Activated CD4-positive, alpha-beta T cell treated with anti-CD3 and anti-CD28 coated beads, Interleukin-2, amount 10 ng/mL, durations not matched to agents 24 days and 14 days (primary cell): ENCODE measurements at places on chromosomes 5 and 9. TPM values are rescaled to one million over a fixed set of nuclear protein-coding genes. Genes with fewer than 3 reads are reported as not detected.

DNA sequence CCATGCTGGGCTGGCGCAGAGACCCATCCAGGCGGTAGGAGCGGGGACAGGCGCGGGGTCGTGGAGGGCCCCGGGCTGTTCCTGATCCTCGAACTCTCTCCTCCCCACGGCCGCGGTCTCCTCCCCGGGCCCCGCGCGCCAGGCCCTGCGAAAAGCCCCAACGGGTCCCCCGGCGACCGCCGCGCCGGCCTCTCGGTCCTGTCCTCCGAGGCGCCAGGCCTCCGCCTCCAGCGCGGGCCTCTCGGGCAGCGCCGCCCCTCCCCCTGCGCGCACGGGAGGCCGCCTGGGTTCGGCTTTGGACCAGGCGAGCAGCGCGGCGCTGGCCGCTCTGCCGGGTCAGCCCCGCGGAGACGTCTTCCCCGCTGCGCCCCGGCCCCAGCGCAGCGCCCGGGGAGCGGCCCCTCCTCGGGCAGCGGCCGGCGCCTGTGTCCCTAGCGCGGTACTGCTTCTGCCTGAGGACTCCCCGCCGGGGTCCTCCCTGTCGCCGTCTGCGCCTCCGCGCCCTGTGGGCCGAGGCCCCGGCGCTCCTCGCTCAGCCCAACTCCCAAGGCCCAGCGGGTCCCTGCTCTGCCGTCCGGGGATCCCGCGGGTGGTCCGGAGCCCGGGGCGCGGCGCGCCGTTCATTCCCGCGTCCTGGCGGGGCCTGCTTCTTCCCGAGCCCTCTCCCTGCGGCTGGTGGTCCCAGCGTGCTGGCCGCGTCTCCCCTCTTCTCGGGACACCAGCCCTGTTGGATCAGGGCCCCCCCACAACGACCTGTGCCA, 13.4 kb downstream of the COL23A1 start:
- no peak for DNase-seq

GRCh38 chr9:10265153-10265631, 347.6 kb downstream of the PTPRD start:
- no peak for DNase-seq

DNA sequence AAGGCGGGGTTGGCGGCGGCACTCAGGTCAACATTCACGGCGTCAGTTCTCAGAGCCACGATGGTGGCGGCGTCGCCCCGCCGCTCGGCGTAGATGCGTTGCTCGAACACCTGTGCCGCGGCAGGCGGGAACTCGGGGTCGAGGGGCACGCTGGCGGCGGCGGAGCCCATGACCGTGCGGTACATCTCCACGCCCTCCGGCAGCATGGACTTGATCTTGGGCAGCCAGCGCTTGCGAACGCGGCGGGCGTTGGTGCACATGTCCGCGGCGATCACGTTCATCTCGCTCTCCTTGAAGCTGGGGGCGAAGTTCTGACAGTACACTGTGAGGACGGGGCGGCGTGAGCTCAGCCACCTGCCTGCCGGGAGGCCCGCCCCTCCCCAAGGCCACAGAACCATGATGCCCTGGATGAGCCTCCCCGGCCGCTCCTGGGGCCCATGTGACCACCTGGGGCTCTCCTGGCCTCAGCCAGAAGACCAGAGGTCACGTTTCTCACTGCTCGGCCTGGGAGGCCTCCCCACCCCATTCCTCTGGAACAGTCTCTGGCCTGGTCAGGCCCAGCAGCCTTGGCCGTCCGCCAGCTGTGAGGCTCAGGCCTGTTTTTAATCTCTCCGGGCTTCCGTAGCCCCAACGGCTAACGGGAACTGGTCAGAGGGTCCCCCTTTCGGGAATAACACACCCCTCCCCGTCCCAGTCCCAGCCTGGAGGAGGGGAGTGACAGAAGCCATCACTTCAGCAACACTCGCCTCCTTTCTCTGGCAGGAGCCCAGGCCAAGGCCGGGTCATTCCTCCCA, 50.7 kb upstream of the UBAC1 start:
- DNase-seq, result no peak

DNA sequence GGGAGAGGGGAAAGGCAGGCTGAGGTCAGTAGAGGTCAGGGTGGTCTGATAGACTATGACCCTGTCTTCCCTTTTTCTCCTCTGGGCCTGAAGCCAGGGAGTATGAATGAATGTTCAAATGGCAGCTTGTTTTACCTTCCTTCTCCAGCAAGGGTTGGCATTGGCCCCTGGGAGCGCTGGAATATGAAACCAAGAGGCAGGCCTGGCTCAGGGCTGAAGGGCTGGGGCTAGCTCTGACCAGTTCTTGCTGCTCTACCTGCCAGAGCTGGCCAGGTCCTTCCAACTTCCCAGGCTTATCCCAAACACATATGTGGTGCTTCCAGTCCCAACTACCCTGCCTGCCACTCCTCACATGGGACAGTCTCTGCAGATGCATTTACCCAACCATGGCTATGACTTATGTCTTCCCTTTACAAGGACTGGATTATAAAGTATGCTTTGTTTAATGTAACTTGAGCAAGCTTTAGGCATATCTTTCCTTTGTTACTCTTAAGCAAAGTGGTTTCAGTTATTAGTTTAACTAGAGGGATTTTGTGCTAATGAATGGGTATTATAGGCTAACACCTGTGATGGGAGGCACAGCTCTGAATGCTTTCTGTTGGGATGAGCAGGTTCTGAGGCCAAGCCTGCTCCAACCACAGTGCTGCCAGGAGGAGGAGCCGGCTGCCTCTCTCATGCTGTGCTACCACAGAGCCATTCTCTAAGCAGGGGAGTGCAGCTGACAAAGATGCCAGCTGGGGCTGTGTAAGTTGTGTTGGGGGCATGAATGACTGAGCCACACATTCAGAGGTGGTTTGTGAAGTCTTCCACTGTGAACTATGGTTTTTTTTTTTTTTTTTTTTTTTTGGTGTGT, 6.1 kb downstream of the CCNI2 start:
- DNase-seq, result peak; percentile 74

GRCh38 chr5:157842787-157843186, 16.2 kb downstream of the CLINT1 start:
- no peak for DNase-seq

GRCh38 chr9:112075009-112075378, 100.1 kb downstream of the SUSD1 start:
- DNase-seq, result no peak

- DNase-seq, result no peak
Observed at GRCh38 chr5:75640826-75641225, 29.6 kb downstream of the ANKDD1B start.

GRCh38 chr9:117092582-117092981, 322.3 kb downstream of the ASTN2 start:
- DNase-seq, result peak; percentile 26

DNA sequence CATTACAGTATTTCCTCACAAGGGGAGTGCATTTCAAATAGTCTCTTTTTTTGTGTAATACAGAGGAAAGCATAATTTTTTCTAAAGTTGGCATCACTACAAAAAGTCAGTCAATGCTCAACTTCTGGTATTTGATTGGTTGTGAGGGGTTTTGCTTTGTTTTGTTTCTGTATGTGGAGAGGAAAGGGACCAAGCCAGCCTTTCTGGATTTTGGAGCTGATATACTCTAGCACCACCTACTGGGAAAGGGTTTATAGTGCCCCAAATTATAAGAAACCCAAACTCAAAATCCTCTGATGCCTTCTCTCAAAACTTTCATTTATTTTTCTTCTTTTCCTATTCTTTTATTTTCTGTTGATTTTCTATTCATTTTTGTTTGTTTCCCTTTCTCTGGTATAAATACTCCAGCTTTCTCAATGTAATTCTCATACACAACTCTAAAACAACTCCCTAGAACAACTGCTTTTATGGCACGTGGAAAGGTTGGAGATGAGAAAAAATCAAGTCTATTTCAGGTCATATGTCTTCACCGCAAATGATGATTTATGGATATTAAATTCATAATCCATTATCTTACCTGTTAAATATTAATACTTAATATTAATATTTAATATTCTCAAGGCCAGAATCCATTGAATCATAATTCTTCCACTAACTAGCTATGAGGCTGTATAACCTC, 69.5 kb upstream of the ANXA1 start:
- DNase-seq, result no peak

DNA sequence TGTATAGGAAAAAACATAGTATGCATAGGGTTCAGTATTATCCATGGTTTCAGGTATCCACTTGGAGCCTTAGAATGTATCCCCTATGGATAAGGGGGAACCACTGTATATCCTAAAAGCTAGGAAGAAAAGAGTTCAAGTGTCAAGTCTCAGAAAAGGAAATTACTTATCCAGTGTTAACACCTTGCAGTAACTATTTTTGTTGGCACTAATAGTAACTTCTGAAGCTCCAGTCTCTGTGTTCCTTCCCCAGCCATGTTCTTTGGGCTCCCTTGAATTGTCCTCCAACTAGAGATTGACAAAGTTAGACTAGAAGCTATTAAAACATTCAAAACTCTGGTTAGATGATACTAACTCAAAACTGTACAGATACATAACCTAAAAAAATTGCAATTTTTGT, 370.8 kb downstream of the NFIB start:
- DNase-seq, result no peak

GRCh38 chr5:4627929-4628328, 512.2 kb upstream of the ADAMTS16 start:
- DNase-seq, result no peak

GRCh38 chr9:35179347-35180280, 17.8 kb downstream of the UNC13B start:
- DNase-seq, result no peak

LMX1B gene
- not detected in 2 replicates for total RNA-seq

KIF4B gene
- 0.07 TPM in 1 of 2 replicates, not detected in the other for total RNA-seq

AQP7 gene
- not detected in 2 replicates for total RNA-seq

ROPN1L gene
- not detected in 2 replicates for total RNA-seq

PCSK5 gene
- total RNA-seq, result 1.6 and 1.9 TPM in 2 replicates

GKAP1 gene
- total RNA-seq, result 2.3 and 2.8 TPM in 2 replicates

KIF20A gene
- total RNA-seq, result 18.0 and 19.7 TPM in 2 replicates

HSD17B3 gene
- not detected in 2 replicates for total RNA-seq

CDH9 gene
- total RNA-seq, result not detected in 2 replicates

SLC25A48 gene
- not detected in 2 replicates for total RNA-seq
